ENCODE measurements at places on chromosomes 4 and X. TPM values are rescaled to one million over a fixed set of nuclear protein-coding genes. Genes with fewer than 3 reads are reported as not detected.

WDR1 gene
- total RNA-seq = 550 TPM

AKAP4 gene
- not detected for total RNA-seq

SPINK2 gene
- total RNA-seq = not detected

SH3BGRL gene
- total RNA-seq = 31.5 TPM

MAGEE2 gene
- total RNA-seq = not detected

ADGRA3 gene
- 8.2 TPM for total RNA-seq

DNA sequence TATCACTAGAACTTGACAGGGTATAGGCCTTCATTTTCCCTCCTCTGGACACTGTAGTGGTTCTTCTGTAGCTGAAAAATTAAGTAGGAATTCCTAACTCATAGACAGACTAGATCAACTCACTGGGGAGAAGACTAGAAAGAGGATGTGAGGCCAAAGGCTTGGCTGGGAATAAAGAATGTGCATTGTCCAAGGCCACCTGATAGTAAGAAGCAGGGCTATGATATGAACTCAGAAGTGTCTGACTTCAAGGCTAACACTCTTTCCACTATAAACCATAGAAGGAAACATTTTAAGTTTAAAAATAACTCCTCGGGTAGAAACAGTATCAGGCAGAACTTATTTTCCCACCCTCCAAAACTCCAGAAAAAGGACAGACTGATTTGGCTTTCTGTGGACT is 346.6 kb downstream of the OPHN1 start:
- H3K36me3 ChIP-seq = no peaks in the 10 kb centered on the region
- no peaks in the 10 kb centered on the region for H3K27me3 ChIP-seq
- H3K4me1 ChIP-seq = no peaks in the 10 kb centered on the region
- no peak for DNase-seq
- H3K4me3 ChIP-seq = no peak overlapping the region

DNA sequence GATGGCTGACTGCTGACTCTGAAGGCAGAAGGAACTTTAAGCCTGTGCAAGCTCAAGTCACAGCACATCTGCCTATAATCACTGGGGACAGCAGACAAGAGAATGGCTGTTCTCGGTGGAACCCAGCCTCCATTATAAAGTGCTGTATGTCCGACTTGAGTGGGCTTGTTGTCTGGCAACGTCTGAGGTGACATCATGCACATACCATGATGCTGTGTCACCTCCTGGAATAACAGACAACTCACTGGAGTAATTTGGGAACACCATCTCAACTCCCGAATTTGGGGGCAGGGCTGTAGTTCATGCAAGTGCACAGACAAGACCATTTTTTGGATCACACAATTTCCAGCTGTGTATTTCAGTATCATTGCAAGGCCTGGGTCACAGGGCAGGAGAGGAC is 59.8 kb upstream of the GPM6B start:
- DNase-seq = no peak
- H3K4me1 ChIP-seq = no peaks in the 10 kb centered on the region
- peaks cover 22% of the 10 kb centered on the region for H3K27me3 ChIP-seq

- DNase-seq = no peak
- no peaks in the 10 kb centered on the region for H3K4me1 ChIP-seq
- no peak overlapping the region for H3K27ac ChIP-seq
- H3K27me3 ChIP-seq = no peaks in the 10 kb centered on the region
- no peak overlapping the region for H3K4me3 ChIP-seq
These were observed 36.4 kb downstream of the SLIT2 start for GRCh38 chr4:20288047-20288650.

DNA sequence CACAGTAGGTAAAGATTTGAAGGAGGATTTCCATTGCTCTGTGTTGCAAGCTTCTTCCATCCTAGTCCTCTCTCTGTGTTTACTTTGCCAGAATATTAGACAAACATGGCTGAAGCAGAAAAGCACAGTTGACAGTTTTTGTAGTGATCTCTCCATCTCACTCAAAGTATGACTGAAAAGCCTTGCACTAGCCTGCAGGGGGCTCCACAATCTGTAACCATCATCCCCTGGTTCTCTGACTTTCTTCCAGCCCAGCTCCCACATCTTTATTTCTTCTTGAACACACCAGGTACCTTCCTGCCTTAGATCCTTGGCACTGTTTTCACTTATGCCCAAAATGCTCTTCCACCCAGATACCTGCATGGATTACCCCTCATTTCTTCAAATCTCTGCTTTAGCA is 34.1 kb upstream of the HHIP start:
- H3K27me3 ChIP-seq = peaks cover 3% of the 10 kb centered on the region
- H3K4me3 ChIP-seq = no peak overlapping the region
- no peak overlapping the region for H3K27ac ChIP-seq
- H3K4me1 ChIP-seq = no peaks in the 10 kb centered on the region
- DNase-seq = no peak

DNA sequence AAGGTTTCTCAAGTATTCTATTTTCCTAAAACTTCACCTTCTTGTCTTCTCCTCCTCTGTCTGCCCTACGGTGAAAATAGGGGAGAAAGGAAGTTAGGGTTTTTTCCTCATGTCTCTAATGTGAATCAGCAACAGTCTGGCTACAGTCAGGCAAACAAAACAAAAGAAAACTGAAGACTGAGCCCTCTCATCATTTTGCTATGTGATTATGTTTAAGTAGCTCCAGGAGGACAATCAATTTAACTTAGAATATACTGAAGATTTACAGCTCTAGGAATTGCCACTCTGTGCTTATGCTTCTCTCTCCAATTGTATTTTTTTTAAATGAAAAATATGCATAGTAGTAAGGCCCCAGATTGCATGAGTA is 316.2 kb downstream of the GPAT3 start:
- peaks cover 2% of the 10 kb centered on the region for H3K27me3 ChIP-seq
- no peaks in the 10 kb centered on the region for H3K36me3 ChIP-seq
- no peak overlapping the region for H3K4me3 ChIP-seq
- H3K27ac ChIP-seq = no peak overlapping the region
- no peaks in the 10 kb centered on the region for H3K4me1 ChIP-seq

GRCh38 chr4:68927165-68927564 is 24.4 kb downstream of the UGT2A3 start:
- H3K36me3 ChIP-seq = no peaks in the 10 kb centered on the region
- H3K4me1 ChIP-seq = no peaks in the 10 kb centered on the region
- no peak overlapping the region for H3K27ac ChIP-seq
- no peaks in the 10 kb centered on the region for H3K27me3 ChIP-seq

DNA sequence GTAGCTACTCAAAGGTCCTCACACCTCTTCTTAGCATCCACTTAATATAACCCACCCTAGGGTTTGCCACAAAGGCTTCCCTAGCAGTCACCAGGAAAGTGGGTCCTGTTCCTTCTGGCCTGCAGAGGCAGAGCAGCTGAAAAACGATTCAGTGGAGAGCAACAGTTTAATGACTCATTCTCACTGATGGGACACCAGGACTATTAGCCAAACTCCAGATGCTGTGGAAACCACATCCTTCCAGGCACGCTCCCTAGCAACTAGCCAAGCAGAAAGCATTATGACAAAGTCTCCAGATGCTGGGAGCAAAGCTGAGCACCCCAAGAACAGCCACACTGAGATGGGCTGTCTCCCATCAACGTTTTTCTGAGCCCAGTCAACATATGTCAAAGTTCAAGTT is 30.3 kb upstream of the UTP14A start:
- no peak overlapping the region for H3K27ac ChIP-seq
- H3K4me3 ChIP-seq = no peak overlapping the region
- H3K27me3 ChIP-seq = no peaks in the 10 kb centered on the region
- DNase-seq = no peak
- H3K36me3 ChIP-seq = no peaks in the 10 kb centered on the region

GRCh38 chrX:118652717-118653116 is 74.7 kb upstream of the IL13RA1 start:
- no peaks in the 10 kb centered on the region for H3K4me1 ChIP-seq
- no peak for DNase-seq
- H3K4me3 ChIP-seq = no peak overlapping the region
- no peak overlapping the region for H3K27ac ChIP-seq
- no peaks in the 10 kb centered on the region for H3K27me3 ChIP-seq

DNA sequence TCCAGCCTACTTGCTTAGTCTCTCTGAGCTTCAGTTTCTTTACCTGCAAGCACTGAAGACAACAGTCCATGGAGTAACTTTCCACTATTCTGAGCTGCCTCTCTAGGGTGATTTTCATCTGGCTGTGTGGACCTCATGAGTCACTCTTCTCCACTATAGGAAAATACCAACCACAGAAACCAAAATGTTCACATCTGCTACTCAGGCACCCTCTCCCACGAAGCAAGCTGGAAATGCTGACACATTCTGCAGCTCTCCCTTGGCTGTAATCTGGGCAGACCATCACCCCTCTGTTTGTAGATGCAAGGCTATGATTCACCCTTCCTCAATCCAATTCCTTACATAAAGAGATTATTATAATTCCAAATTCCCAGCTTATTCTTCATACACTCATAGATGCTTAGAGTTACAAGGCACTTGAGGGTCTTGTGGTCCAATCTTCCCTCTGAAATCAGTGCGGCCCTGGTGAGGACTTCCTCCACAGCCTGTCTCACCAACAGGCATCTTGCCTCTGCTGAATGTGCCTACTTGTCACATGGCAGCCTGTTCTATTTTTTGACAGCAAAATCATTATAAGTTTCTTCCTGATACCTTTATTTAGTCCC is 97.0 kb upstream of the LNX1 start:
- DNase-seq = no peak
- H3K4me3 ChIP-seq = no peak overlapping the region
- no peaks in the 10 kb centered on the region for H3K36me3 ChIP-seq
- H3K4me1 ChIP-seq = peaks cover 7% of the 10 kb centered on the region
- H3K27me3 ChIP-seq = peaks cover 40% of the 10 kb centered on the region
- no peak overlapping the region for H3K27ac ChIP-seq

DNA sequence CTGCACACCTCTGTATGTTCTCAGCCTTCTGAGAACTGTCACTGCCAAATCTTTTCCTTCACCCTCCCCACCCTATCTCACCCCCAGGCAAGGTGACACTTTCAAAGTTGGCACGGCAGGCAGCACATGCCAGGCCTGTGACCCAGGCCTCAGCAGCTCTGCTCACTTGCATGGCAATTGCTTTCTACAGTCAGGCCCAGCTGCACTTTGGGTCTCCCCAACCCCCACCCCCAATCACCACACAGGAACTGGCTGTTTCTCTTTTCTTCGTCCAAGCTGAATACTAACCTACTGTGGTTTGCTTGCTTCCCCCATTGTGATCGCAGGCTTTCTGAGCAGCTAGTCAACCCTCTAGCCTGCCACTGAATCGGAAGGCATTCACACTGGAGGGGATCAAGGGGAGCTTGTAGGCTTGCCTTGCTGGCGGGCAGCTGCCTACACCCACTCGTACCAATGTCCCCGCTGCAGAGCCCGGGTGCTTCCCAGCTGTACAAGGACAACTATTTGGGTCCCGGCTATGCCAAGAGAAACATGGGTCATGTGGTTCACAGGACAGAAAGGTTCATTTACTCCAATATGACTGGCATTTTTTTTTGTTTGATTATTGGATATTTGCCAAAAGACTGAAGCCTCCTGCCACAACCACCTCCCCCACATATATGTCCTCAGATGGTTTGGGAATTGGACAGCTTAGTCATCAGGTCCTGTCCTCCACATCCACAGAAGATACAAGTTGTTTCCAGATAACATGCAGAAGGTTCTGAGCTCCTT is 28.1 kb downstream of the SLC25A43 start:
- no peaks in the 10 kb centered on the region for H3K27me3 ChIP-seq
- peaks cover 15% of the 10 kb centered on the region for H3K4me1 ChIP-seq
- H3K4me3 ChIP-seq = peak overlapping the region; percentile 56
- no peak for DNase-seq
- peak overlapping the region; percentile 77 for H3K27ac ChIP-seq

DNA sequence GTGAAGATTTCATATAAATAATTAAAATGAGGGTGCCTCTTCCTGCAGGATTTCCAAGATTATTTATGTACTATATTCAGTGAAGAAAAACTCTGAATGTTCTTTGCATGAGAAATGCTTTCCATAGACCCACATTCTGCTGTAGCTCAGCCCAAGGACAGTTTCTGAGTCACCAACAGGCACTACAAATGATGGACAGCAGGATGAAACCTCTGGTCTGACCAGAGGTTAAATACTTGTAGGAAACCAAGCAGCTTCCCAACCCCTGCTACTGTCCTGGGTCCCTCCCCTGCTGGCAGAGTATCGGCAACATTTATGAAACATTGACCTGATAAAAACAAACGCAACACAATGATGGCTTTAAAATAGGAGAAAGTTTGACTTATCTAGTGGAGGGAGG is 73.1 kb downstream of the CXXC4 start:
- no peaks in the 10 kb centered on the region for H3K27me3 ChIP-seq
- no peak overlapping the region for H3K27ac ChIP-seq
- no peaks in the 10 kb centered on the region for H3K36me3 ChIP-seq
- H3K4me3 ChIP-seq = no peak overlapping the region

DNA sequence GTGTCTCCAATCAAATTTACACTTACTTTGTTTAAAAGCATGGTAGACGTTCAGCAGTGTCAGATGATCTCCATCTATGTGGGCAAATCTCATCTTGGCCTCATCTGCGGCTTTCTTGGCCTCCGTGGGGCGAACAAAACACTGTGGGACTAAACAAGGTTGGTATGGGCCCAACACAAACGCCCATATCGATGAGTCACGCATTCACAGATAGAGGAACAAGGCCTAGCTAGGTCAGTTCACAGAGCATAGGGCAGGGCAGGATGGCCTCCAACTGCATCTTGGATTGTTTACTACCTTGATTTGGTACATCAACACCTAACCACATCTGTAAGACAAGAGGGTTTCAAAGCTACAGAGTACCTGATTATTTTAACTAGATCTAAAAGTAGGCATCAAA is 47.3 kb downstream of the DHX15 start:
- DNase-seq = no peak
- H3K36me3 ChIP-seq = peaks cover 22% of the 10 kb centered on the region
- peaks cover 7% of the 10 kb centered on the region for H3K4me1 ChIP-seq
- H3K27ac ChIP-seq = no peak overlapping the region
- H3K27me3 ChIP-seq = no peaks in the 10 kb centered on the region

GRCh38 chr4:184117662-184118199 is 99.9 kb downstream of the ENPP6 start:
- no peaks in the 10 kb centered on the region for H3K4me1 ChIP-seq
- no peak overlapping the region for H3K27ac ChIP-seq
- no peaks in the 10 kb centered on the region for H3K36me3 ChIP-seq

DNA sequence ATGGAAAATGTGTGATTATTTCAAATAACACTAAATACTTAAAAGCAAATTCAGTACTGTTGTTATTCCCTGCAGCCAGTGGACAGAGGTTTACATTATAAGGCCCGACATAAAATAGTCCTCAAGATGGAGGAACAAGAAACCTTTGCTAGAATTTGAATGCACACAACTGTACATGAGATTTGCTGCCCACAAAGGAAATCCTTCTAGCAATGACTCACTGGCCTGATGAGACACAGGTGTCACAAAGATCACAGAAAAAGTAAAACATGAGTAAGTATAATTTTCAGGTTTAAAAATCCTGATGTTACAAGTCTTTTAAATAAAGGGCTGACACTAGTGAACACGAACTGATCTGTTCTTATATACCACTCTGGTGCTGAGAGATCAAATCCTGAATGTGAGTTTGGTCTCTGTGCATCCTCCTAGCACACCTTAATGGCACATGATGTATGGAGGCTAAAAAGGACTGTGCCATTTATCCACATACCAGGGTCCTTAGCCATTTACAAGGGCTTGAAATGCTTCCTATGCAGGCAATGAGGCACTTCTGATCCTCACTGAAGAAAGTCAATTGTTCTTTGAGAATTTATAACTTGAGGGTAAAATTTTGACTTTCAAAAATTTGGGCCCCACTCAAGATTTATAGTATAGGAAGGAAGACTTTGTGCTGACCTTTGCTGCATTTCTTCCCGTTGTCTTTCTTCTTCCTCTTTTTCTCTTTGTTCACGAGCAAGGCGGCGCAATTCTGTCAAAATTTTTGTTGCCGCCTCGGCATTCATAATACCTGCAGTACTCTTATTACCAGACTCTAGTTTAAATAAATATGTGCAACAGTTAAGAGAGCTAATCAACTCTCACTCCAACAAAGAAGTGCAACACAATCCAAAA is 23.0 kb downstream of the MAP7D3 start:
- peaks cover 3% of the 10 kb centered on the region for H3K4me1 ChIP-seq
- peak overlapping the region; percentile 44 for H3K27ac ChIP-seq
- H3K36me3 ChIP-seq = peaks cover 4% of the 10 kb centered on the region
